ENCODE measurements at places on chromosomes 5 and 9.

- no peak for DNase-seq
These were observed 35.4 kb downstream of the SFXN1 start for GRCh38 chr5:175513726-175514125.

GRCh38 chr9:26426551-26427131 is 466.0 kb downstream of the CAAP1 start:
- no peak for DNase-seq

DNA sequence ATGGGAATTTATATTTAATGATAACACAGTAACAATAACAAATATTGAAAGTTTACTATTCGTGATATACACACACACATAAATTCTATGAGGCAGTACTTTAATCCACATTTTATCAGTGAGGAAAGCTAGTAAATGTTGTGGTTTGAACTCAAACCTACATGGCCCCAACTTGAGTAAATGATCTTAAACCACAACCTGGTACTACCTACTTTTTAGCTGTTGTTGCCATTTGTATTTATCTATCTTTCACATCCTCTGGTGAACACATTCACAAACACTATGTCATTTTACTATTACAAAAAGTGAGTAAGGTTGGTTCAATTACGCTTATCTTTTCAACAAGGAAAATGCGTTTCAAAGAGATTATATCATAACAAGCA is 186.1 kb downstream of the SMC2 start:
- no peak for DNase-seq

GRCh38 chr5:24208686-24209106 is 436.1 kb downstream of the CDH10 start:
- no peak for DNase-seq

GRCh38 chr5:139178935-139179334 is 19.2 kb downstream of the SIL1 start:
- peak; percentile 31 for DNase-seq

GRCh38 chr9:100084734-100085133 is 14.1 kb downstream of the ERP44 start:
- DNase-seq = no peak

DNA sequence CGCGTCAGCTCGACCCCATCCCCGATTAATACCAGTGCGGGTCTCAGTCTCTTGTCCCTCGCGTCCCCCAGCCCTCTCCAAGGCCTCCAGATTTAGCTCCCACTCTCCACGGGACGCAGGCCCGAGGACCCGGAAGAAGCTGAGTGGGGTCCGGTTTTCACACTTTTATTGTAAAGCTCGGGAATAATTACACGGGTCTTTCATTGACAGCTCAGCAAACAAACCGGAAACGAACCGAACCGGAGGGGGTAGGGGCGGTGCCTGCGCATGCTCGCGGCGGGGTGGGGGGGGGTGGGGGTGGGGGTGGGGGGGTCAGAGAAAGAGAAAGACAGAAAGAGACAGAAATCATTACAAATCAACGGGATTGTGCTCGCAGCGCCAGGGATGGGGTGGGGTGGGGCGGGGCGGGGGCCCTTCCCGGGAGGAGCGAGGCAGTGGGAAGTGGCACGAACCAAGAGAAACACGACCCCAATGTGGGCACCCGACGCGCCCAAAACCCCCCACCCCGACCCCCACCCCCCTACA is 27.9 kb downstream of the PCDH1 start:
- no peak for DNase-seq

DNA sequence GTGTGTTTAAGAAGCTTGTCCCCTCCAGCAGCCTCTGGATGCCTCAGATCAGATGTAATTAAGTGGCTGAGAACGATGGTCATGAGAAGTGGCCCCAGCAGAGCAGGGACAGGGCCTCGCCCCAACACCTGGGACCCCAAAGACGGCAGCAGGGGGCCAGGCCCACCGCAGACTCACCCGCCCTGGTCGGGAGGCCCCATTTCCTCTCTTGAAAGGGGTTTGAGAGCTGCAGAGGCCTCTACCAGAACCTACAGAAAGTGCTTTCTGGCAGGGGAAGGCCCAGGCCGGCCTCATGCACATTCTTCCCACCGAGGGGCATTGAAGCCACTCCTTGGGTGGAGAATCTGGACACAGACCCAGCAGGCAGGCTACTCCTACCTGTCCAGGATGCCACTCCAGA is 85.2 kb upstream of the FCN2 start:
- DNase-seq = no peak

DNA sequence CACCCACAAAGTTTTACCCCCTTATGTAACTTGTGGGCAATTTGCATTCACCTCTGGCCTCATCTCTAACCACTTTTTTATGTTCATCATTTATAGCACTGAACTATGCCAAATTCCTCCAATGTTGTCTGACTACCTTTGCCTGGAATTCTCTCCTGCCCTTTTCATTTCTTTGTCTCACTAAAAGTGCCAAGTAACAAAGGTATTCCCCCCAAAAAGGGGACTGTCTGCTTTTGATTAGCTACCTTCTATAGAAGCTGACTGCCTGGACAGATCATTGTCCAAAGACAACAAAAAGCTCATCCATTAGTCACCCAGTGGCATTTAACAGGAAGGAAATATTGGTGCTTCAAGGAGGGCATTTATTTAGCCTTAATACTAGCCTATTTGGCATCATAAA is 189.9 kb upstream of the VCAN start:
- DNase-seq = no peak

DNA sequence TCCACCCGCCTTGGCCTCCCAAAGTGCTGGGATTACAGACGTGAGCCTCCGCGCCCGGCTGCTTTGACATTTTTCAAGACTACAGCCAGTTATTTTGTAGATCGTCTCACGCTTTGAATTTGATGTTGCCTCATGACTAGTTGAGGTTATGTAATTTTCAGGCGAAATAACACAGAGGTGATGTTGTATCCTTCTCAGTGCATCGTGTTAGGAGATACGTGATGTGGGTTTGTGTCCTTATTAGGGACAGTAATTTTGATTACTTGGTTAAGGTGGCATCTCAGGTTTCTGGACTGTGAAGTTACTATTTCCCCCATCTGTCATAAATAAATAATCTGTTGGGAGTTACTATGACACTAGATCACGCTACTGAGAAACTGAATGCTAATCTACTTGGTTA is 25.0 kb downstream of the CTNNA1 start:
- DNase-seq = no peak

GRCh38 chr5:33311893-33312292 is 128.9 kb upstream of the TARS1 start:
- no peak for DNase-seq

All from substantia nigra (tissue), 51 donors.